ENCODE measurements at places on chromosomes 3 and 15.

DNA sequence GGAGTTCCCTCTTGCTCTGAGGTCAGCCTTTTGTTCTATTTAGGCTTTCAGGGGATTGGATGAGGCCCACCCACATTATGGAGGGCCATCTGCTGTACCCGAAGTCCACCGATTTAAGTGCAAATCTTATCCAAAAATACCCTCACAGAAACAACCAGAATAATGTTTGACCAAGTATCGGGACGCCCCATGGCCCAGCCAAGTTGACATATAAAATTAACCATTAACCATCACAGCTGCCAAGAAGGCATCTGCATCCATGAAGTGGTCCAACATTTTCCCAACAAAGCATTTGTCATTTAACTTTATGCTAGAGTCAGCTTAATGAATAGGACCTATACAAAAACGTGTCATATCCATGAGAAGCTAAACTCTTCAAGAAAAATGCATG is 46.2 kb upstream of the TBC1D23 start:
- DNase-seq = no peak

DNA sequence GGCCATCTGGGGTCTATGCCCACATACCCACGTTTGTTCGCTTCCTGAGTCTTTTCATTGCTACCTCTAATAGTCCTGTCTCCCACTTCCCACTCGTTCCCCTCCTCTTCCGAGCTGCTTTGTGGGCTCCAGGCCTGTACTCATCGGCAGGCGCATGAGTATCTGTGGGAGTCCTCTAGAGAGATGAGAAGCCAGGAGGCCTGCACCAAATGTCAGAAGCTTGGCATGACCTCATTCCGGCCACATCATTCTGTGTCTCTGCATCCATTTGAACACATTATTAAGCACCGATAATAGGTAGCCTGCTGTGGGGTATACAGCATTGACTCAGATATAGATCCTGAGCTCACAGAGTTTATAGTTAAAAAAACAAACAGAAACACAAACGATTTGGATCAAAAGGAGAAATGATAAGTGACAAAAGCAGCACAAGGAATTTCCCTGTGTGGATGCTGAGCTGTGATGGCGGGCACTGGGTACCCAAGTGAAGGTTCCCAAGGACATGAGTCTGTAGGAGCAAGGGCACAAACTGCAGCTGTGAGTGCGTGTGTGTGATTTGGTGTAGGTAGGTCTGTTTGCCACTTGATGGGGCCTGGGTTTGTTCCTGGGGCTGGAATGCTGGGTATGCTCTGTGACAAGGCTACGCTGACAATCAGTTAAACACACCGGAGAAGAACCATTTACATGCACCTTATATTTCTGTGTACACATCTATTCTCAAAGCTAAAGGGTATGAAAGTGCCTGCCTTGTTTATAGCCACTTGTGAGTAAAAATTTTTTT is 35.9 kb downstream of the NR1I2 start:
- no peak for DNase-seq

- DNase-seq = peak; percentile 41
Observed at GRCh38 chr15:45167631-45168205, 20.0 kb downstream of the SHF start.

GRCh38 chr3:109112946-109113760 is 4.8 kb downstream of the MORC1 start:
- no peak for DNase-seq

GRCh38 chr3:100650651-100651619 is 41.5 kb downstream of the ADGRG7 start:
- no peak for DNase-seq

- DNase-seq = no peak
Observed at GRCh38 chr3:5059782-5060181, 62.3 kb upstream of the ARL8B start.

DNA sequence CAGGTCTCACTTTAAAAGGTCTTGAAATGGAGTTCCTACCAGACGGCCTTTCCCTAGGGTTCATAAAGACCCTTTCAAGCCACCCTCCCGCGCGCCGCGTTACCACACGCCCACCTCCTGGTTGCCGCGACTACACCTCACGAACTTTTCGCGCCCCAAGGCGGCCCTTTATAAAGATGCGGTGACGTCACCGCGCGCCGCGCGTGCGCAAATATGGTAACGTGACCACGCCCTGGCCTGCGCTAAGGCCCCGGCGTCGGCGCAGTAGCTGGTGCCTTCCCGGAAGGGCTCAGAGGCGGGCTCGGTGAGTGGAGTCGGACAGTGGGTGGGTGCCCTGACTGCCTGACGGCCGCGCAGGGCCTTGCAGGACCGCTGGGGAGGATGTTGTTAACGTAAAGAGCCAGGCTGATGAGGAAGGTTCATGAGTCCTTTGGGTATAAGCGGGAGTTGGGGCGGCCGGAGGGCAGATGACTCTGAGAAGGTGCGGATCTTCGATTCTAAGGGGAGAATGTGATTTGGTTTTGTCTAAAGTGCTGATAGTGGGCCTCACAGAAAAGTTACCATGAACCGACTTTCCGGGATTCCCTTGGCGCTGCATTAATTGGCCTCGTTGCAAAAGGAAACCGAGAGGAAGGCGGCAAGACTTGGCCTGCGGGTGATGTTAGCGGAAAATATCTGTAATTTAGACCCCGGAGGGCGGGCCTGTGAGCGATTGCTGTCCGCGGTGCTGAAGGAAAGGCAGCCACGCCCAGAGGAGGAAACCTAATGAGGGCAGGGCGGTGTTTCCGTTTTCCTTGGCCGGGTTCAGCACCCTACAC is 54.4 kb downstream of the FEZF2 start:
- DNase-seq = peak; percentile 56

GRCh38 chr3:77475507-77475906 is 435.6 kb downstream of the ROBO2 start:
- no peak for DNase-seq

DNA sequence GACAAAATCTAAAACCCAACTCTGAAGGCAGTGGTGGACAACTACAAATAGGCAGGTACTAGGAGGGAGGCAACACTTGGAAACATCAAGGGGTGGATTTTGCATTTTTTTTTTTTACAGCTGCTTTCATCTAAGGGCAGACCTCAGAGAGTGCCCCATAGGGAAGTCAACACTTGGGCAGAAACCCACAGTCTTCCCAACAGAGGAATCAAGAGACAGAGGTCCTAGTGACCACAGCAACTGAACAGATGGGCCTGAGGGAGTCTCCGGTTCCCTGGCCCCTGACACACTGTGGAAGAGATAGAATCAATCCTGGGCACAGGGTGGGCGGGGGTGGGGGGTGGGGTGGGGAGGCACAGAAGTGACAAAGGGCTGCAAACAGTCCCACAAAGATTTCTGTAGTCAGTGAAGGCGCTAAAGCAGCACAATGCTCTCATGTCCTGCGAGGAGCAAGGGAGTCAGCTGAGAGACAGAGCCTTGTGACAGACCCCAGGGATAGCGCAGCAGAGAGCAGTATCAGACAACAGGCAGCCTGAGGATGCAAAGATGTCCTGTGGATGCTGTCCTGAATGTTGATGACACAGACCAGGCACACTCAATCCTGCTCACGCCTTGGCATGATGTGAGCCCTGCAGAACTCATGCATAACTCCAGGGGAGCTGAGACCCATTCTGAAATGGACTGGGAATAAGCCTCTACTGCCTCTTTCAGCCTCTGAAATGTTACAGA is 6.9 kb upstream of the RFTN1 start:
- no peak for DNase-seq

- DNase-seq = no peak
Observed at GRCh38 chr3:37630441-37630840, 231.2 kb upstream of the CTDSPL start.

- DNase-seq = no peak
Observed at GRCh38 chr15:64851503-64851840, 9.8 kb downstream of the PLEKHO2 start.

- DNase-seq = no peak
Observed at GRCh38 chr15:40633178-40633577, 39.1 kb downstream of the KNL1 start.

DNA sequence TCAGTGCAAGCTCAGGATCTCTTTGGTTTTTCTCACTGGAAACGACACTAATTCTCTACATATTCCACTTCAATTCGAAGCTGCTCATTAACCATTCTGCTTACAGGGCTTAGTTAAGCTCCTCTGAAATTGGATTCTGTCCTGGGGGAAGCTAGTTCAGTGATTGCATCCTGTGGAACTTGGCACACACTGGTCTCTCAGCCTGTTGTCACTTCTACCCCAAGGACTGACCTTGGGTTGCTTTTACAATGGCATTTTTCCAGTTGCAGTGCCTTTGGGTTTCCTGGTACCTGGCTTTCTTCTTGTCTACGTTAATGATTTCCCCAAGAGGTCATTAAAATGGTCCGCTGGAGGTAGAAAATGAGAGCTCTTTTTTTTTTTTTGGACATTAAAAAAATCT is 33.3 kb upstream of the GABRB3 start:
- no peak for DNase-seq

GRCh38 chr3:59654123-59654479 is 604.3 kb upstream of the CFAP20DC start:
- no peak for DNase-seq

GRCh38 chr3:127408684-127409420 is 121.0 kb upstream of the PRR20G start:
- no peak for DNase-seq

GRCh38 chr3:129837065-129837642 is 56.4 kb downstream of the TMCC1 start:
- DNase-seq = no peak

DNA sequence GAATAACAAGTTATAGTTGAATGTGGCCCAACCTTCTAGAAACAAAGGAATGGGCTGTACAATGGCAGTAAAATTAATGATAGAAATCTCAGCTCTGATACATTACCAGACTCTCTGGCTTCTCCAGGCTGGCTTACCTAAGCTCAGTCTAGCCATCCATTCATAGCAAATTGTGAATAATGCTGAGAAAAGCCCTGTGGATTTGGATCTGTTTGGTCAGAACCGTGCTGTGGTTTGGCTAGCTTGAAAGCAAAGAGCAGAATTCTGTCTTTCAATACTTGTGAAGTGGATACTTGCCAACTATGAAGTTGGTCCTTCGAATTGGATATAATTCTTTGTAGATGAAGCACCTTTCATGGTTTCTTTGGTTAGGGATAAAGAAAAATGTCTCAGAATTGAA is 199.1 kb downstream of the EPHA3 start:
- no peak for DNase-seq

GRCh38 chr15:62426387-62426956 is 261.4 kb upstream of the C2CD4B start:
- DNase-seq = peak; percentile 51

DNA sequence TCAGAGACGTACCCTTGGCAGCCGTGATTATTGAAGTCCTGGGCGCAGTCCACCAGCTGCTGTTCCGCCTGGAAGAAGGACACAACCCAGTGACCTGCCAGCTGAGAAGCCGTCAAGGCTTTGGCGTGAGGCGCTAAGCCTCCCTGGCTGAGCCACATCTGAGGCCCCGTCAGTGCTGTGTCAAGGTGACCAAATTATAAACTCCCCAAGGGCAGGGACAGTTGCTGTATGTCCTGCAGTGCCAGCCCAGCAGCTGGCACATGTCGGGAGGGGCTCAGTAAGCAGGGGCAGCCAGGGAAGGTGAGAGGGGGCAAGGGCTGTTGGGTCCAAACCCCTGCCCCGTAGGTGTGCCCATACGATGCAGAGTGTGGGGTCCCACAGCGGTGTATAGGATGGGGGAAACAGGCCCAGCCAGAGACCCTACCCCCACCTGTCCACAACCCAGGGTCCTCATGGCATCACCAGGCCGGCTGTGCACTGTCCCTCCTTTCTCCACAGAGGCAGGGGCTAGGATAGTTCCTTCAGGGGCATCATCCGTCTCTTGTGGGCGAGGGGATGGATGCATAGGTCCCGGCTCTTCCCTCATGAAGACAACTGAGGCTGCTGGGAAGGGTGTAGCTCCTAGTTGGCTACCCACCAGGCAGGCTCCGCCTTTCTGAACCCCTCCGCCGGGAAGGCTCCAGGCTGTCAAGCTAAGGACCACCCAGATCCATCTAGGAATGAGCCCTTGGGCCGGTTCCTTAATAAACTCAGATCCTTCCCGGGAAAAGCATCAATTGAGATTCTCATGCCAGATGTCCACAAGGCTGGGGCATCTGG is 13.2 kb downstream of the CTSH start:
- DNase-seq = no peak

- DNase-seq = no peak
Observed at GRCh38 chr3:127121885-127122284, 71.0 kb upstream of the PRR23E start.

- no peak for DNase-seq
Observed at GRCh38 chr15:96494505-96494904, 164.0 kb downstream of the NR2F2 start.

GRCh38 chr15:82048811-82049210 is 3.0 kb upstream of the MEX3B start:
- DNase-seq = no peak

DNA sequence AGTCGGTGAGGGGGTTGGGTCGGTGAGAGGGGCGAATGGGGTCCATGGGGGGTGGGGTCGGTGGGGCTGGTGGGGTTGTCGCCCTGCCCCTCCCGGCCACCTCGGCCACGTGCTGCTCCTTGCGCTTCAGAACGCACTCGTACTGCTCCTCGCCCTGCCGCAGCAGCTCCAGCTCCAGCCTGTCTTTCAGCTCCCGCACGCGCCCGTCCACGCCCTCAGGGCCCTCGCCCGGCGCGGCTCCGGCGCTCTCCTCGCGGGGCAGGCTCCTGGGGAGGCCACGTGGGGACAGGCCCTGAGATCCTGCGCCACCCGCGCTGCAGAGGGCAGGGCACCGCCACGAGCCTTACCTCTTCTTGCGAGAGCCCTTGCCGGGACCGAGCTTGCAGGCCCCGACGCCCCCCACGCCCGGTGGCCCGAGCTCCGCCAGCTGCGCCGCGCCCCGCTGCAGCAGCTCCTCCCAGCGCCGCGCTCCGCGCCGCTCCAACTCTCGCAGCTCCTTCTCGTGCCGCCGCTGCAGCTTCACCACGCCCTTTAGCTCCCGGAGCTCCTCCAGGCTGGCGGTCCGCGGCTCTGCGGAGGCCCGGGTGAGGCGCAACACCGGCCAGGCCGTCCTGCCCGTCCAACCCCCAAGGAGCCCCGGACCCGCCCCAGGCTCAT is 8.2 kb upstream of the ANKRD63 start:
- DNase-seq = no peak

All from left lobe of liver (tissue), 2 donors.